Stimulated activated CD4-positive, alpha-beta T cell treated with anti-CD3 and anti-CD28 coated beads, Interleukin-2, amount 100 ng/mL, for 24 hours (primary cell): ENCODE measurements at places on chromosomes 3 and 15.

DNA sequence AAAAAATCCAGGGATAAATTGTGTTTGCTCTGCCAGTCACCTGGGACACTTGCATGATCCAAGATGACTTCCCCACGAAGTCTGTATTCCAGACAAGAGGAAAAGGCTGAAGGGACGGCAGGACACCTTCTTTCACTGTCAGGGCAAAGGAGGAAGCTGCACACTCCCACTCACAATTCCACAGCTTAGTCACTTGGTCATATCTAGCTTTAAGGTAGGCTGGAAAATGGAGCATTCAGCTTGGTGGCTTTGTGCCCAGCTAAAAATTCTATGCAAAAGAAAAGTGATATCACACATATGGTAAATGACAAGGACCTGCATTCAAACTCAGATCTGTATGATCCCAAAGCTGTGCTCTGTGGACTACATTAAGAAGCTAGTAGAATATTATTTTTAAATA, 109.2 kb upstream of the TPM1 start:
- DNase-seq: no peak

DNA sequence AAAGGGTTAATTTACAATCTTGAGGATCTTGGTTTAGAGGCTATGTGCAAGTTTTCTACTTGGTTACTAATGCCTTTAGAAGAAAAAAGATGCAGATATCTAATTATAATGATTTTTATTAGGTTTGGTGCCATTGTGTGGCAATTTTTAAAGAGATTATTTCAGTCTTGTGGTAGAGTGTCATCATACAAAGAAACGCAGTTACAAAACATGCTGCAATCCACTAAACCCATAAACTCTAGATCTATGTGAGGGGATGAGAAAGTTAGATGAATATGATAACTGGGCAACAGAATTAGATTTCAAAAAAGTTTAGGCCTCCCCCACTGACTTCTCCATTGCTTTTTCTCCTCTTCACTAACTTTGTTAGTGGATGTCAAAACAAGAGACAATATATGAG, 106.0 kb downstream of the ARPP21 start:
- no peak for DNase-seq

DNA sequence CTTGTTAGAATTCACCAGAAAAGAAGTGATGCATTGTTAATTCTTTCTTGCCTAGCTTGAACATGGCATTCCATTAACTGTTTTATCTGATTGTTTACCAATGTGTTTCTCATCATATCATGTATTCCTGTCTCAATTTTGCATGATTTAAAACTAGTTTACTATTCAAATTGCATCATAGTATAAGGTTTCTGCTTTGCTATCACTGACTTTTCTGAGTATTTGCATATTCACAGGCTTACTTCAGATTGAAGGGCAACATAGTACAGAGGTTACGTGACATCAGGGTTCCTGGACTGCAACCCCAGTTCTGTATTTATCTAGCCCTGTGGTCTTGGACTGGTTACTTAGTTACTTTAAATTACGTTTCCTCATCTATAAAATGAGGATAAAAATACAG, 561.8 kb downstream of the FGF12 start:
- no peak for DNase-seq

DNA sequence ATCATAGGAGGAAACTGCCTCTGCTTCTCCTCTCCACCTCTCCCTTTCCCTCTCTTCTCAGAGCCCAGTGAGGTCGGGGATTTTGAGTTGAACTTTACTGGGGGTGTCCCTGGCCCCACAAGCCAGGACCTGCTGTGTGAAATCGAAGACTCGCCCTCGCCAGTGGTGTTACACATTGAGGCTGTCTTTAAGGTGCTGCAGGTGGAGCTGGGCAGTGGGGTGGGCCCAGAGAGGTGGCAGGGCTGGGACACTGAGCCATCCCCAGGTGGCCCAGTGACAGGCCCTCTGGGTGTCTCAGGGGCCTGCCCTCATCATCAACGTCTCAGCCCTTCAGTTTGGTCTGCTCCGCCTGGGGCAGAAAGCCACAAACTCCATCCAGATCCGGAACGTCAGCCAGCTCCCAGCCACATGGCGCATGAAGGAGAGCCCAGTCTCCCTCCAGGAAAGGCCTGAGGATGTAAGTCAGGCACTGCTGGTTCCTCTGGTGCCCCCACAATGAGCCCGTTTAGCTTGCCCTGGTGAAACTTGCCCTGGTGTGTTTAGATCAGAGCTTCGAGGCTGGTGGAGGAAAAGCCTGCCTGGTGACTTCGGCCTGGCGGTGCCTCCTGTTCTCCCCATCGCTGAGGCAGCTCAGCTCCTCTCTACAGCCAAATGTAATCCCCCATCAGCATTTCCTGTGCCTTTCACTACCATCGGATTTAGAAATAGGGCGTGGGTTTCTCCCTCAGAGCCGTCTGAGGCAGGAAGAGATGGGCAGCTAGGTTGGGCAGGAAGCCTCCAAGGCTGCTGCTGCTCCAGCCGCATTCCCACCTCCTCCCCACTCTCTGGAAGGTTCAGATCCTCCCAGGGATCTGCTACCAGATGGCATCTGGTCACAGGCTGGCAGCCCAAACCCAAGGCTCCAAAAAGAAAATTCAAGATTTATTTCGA, 39.2 kb downstream of the ACAA1 start:
- DNase-seq: no peak

DNA sequence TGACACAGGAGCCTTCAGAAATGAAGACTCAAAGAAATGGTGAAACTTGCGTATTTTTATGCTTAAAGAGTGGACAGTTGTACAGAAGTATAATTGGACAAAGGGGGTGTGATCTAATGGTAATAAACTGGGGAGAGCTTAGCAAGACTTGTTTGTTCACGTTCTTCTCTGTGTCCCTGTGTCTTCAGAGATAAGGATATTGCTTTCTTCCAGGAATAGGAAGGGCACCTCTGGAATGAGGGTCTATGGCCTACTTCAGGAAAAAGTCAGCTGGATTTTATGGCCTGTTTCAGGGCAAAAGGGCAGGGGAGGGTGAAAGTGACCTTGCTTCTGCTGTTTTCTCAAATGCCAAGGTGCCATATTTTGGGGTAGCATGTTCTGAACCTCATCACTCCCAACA, 4.5 kb upstream of the TOPAZ1 start:
- DNase-seq: no peak

- DNase-seq: no peak
Observed at GRCh38 chr3:14536055-14536815, 3.9 kb downstream of the GRIP2 start.

DNA sequence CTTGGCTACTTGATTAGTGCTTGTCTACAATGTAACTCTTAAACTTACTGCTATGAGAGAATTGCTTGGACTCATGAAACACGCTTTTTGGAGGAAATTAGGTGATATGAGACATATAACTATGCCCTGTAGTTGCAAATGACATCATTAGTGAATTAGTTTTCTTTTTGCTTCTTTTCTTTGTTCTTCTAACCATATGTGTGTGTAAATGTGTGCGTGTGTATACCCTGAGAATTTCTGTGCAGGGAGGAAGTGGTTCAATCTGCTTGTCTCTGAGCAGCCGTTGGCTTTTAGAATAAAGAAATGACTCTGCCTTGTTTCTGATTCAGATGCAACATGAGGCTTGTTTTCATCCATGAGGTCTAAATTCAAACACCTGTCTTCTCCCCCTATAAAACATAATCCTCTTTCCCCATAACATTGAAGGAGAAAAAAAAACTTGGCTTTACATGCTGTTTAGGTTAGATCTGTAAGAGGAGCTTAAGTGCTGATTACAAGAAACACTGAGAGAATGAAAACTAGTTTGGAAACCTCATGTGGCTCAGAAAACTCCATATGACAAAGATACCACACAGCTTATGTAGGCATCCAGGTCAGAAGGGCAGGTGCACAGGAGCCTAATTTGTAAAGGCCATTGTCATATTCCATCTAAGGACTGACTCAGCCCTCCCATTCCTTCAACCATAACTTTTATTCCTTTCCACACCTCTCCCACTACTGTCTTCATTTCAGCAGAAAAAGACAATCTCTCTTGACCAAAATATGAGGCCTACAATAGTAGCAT, 30.5 kb upstream of the BLM start:
- DNase-seq: no peak

GRCh38 chr3:195154793-195155535, 116.0 kb downstream of the XXYLT1 start:
- DNase-seq: no peak

- no peak for DNase-seq
Observed at GRCh38 chr3:9146367-9147071, 102.9 kb downstream of the SRGAP3 start.

DNA sequence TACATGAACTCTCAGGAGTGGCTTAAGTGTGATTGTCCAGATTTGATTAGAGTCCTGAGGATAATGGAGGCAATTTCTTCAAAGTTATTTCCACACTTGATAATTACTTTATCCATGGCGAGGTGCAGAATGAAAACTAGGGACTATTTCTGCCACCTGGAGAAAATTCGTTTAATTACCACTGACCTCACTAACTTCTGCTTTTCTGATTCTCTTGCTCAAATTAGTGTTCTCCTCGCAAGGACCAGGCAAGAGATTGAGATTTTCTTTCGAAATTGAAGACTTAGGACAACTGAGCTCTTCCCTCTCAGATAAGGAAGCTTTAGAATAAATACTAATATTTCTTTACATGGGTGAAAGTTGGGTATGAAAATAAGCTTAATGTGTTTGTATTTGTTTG, 135.2 kb downstream of the RYR3 start:
- DNase-seq: no peak

DNA sequence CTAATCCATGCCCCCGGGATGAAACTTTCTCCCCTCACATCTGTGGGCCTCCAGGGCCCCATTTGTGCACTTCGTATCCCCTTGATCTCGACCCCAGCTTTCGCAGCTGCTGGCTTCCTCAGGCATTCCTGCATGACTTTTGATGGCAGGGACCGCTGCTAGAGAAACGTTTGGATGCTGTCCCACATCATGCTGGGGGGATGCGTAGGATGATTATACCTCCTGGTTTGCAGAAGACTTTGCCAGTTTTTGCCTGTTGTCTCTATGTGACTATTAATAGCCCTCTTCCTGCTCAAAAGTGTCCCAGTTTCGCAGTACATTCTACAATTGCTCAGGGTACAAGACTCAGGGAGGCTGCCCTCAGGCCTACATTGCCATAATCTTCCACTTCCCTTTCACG, 10.4 kb upstream of the KCNAB1 start:
- DNase-seq: no peak

- no peak for DNase-seq
Observed at GRCh38 chr15:66226736-66227135, 26.8 kb downstream of the MEGF11 start.

GRCh38 chr3:14441920-14442300, 39.5 kb downstream of the SLC6A6 start:
- DNase-seq: no peak

- DNase-seq: no peak
Observed at GRCh38 chr3:15385901-15386653, 41.3 kb downstream of the METTL6 start.
